ENCODE measurements at places on chromosomes 2 and 18.

GRCh38 chr2:166518634-166519390 is 24.8 kb upstream of the SCN7A start:
- no peak for DNase-seq

- no peak for DNase-seq
Observed at GRCh38 chr18:59961070-59961469, 61.3 kb downstream of the PMAIP1 start.

DNA sequence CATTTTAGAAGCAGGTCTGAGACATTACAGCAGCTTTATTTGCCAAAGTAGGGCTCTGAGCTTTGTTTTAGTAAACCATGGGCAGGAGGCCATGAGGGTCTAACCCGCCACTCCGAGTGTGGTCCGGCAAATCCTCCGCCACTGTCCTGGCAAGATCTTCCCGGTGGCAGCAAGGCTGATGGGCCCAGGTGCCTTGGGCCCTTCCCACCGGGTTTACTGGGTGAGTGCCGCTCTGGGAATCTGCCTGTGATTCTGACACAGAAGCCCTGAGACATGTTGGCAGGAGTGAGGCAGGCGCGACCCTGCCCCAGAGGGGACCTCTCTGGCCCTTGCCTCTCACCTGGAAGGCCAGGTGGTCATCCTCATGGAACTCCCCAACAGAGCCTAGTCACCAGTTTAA is 29.9 kb downstream of the MTERF4 start:
- DNase-seq = no peak

DNA sequence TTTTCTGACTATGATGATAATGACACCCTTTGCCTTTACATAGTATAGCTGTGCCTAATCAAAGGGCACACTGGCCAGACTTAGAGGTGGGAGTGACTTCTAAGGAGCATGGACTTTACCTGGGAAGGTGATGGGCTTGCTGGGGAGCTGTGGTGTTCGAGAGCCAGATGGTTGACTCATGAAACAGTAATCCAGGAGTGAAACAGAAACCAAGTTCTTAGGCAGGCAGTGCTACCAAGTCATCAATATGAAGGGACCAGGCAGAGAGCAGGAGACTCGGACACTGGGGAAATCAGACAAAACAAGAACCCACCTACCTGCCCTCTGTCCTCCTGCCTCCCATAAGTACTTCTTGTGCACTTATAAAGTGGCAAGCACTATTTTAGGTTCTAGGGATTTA is 430.4 kb downstream of the DLGAP1 start:
- DNase-seq = no peak

DNA sequence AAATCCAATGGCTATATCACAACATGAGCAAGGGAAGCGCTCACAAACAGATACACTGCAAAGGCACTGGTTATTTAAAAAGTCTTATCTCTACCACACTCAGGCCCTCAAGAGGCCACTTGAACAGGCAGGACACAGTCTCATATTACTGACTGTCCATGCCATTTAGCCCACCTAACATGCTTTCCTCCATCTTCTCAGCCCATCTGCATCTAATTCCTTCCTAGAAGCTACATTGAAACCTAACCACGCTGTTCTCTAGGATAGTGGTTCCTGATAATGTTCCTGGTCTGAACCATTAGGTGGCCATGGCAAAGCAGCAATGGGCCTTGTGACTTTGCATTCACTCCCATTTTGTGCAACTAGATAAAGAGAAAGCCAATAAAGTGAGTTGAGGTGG is 22.5 kb upstream of the NEB start:
- DNase-seq = no peak

- DNase-seq = no peak
Observed at GRCh38 chr18:78934551-78935225, 44.9 kb upstream of the SALL3 start.

- no peak for DNase-seq
Observed at GRCh38 chr2:67242456-67242855, 154.7 kb upstream of the ETAA1 start.

- no peak for DNase-seq
Observed at GRCh38 chr2:135002836-135003235, 44.4 kb downstream of the MAP3K19 start.

GRCh38 chr18:32802591-32803451 is 30.0 kb upstream of the KLHL14 start:
- DNase-seq = no peak

- no peak for DNase-seq
Observed at GRCh38 chr2:228066126-228066798, 115.2 kb downstream of the SPHKAP start.

DNA sequence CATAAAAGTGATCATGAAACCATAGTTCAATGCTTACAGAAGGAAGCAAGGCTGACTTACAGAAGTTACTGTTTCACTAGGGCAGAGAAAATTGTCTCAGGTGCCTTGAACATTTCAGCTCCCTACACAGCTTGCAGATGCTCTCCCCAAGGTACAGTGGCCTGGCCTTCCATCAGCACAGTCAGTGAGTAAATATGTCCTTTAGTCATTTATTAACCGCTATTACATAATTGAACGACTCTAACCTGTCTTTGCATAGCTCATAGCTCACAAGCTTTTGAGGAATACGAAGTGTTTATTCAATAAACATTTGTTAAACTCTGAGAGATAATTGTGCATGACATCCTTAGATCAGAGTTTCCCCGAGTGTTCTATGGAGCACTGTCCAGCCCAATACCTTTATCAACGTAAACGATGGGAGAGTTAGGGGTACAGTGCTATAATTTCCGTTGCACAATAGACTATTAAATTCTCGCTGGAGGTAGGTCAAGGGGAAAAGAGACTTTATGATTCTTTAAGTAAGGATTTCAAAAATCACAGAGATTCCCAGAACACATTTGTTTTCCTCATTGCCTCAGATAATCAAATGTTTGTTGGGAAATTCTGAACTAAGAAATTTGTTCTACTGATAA is 677.8 kb downstream of the TSN start:
- no peak for DNase-seq

DNA sequence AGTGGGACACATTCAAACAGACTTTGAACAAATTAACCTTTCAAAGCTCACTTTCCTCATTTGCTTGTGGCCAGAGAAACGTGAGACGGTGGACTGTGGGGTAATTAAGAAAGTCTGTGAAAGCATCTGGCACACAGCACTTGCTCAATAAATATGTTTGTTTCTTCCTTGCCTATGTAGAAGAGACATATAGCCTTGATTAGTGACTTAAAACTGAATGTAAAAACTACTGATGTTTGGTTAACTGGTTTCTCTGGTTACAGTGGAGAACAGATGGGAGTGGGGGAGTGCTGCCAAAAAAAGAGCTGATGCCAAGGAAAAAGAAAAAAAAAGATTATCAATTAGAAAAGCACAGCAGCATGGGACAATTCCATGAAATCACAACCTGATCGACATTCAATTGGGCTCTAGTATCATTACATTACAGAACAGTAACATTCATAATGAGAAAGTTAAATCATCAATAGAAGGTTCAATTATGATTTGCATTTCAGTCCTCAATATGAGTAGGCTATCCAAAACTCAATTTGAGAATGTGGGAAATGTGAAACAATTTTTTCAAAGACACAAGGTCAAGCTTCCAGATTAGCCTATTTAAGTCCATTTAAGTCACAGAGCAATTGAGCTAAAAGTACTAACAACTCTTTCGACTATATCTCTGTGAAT is 14.7 kb downstream of the CUL3 start:
- DNase-seq = no peak
